Activated CD4-positive, alpha-beta T cell treated with anti-CD3 and anti-CD28 coated beads, Interleukin-10, Interleukin-2, amounts not matched to agents 100 ng/mL and 50 ng/mL, durations not matched to agents 16 hours and 8 hours (primary cell): ENCODE measurements at places on chromosomes 12 and 14.

DNA sequence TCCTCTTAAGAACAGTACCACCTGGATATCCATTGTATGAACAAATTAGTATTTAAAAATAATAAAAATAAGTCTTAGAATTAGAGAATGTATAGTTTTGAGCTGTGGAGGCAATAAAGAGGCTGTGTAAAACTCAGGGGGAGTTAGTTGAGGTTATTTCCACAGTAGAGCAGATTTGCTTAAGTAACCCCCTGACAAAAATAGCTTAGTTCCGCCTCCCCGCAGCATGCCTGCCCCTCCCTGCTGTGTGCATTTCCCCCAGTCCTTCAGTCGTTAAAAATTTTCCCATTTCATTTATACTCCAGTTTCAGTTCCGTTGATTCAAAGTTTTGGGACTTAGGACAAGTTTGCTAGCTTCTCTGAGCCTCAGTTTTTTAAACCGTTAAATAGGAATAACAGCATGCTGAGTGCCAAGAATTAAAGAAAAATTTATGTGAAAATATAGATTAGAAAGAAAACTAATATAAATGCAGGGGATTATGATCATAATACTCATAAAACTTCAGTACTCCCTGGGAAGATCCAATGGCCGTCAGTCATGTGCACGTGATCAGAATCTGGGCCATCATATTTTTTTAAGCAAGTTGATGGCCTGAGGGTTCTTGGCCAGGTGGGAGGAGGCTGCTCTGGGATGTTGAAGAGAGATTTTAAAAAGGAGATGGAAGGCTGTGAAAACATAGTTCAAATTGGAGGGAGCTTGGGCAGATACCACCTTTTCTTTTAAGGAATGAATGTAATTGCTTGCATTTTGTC lies 14.5 kb upstream of the SLC38A2 start:
- DNase-seq = no peak

DNA sequence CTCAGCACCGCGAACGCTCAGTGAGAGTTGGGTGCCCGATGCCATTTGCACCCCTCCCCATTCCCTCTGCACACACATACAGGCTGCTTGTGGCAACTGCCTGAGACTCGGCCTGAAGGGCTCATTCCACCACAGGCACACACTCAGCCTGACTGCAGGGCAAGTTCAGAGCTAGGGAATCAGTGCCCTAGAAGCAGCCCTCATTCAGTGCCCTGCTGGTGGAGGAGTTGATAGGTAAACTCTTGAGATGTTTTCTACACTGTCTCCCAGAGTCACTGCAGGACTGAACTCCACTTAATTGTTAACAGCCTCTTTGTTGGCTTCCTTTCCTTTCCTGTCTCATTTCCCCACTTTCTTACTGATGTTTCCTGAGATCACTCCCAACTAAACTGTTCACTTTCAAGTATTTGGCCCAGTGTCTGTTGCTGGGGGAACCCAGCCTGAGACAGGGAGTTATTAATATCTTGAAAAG lies 16.9 kb downstream of the PPP1R36 start:
- no peak for DNase-seq

GRCh38 chr12:25311506-25311905 lies 60.8 kb upstream of the KRAS start:
- no peak for DNase-seq

GRCh38 chr12:67980391-67980790 lies 8.9 kb upstream of the IFNG-AS1 start:
- DNase-seq = no peak

GRCh38 chr14:23396126-23396525 lies 11.9 kb downstream of the MYH6 start:
- no peak for DNase-seq

DNA sequence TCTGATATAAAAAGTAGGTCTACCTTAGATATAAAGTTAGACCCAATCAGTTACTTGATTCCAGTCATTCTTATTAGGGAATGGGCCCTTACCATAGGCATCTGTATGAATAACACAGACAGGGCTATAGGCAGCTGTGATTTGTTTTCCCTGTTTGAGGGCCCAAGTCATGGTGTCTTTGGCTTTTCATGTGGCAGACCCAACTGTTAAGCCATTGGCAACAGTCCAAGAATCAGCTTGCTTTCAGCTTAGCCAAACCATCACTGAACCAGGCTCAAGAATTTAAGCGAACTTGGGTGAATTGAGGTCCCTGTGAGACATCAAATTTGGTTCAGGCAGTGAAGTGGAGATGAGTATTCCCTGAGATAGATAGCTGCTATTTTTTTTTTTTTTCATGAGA lies 111.2 kb downstream of the LRRIQ1 start:
- no peak for DNase-seq

DNA sequence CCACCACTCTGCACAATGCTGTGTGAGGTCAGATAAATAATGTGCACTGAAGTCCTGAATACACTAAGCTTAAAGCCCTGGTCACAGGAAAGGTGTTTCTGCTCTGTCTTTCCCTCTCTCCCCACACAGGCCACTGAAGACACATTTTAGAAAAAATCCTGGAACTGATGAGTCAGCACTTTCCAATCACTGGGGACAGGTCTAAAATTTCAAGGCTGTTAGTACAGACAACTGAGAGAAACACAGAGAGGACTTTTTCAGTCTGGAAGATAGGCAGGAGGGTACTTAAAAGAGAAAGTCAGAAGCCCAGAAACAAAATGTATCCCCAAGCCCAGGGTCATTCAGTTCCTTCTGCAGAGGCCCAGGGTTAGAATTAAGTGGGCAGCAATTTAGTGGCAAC lies 333.9 kb upstream of the CCDC196 start:
- DNase-seq = no peak

DNA sequence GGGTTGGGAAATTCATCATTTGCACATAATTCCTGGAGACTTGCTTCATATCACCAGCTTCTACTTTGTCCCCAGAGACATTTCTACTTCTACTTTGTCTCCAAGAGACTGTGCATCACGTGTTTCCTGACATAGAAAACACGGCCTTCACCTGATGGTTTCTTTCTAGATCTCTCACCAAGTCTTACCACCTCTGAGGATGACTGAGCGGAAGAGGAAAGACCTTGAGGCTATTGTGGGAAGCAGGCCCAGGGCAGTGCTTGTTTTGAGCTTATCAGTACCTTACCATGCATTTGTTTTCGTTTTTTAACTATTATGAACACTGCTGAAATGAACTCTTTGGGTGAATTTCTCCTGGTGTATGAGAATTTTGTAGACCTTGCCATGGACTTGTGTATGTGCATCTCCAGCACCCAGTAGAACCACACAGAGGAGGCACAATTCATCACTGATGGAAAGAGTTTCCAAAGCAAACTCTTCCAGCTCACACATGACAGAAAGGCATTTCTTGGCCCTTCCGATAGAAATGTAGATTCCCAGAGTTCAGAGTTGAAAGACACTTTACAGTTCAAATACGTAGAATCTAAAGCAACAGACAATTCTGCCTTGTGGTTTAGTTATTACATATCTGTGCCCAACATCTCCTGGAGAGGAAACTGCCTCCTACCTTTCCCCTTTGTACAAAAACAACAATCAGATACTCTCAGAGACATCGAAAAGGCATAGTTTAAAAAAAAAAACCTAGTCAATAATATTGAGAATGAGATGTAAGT lies 434.7 kb downstream of the FUT8 start:
- DNase-seq = peak; percentile 88

GRCh38 chr14:103071544-103072251 lies 12.3 kb upstream of the LBHD2 start:
- DNase-seq = no peak

- no peak for DNase-seq
Observed at GRCh38 chr12:106309671-106310505, 7.4 kb downstream of the TCP11L2 start.

DNA sequence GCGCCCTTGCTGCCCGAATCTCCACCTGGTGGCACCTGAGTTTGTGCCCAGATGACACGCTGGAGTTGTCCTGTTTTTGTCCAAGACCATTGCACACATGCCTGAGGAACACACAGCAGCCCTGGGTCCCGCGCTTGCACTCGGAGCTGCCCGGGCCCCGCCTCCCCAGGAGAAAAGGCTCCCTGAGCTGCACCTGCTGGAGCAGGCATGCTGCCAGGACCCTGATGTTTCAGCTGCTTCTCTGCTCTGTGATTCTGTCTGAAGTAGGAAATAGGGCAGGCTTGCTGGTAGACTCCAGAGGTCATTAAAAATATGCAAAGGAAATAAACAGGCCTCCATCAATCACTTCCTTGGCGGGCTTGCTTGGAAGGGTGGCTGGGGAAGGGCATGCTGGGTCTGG lies 271.6 kb downstream of the CACNA1C start:
- DNase-seq = no peak

GRCh38 chr14:62117010-62117750 lies 355.0 kb downstream of the SNAPC1 start:
- DNase-seq = peak; percentile 63

GRCh38 chr12:48183876-48184548 lies 568 bp downstream of the CCDC184 start:
- no peak for DNase-seq

- DNase-seq = no peak
Observed at GRCh38 chr14:91402348-91402747, 15.3 kb downstream of the CCDC88C start.

DNA sequence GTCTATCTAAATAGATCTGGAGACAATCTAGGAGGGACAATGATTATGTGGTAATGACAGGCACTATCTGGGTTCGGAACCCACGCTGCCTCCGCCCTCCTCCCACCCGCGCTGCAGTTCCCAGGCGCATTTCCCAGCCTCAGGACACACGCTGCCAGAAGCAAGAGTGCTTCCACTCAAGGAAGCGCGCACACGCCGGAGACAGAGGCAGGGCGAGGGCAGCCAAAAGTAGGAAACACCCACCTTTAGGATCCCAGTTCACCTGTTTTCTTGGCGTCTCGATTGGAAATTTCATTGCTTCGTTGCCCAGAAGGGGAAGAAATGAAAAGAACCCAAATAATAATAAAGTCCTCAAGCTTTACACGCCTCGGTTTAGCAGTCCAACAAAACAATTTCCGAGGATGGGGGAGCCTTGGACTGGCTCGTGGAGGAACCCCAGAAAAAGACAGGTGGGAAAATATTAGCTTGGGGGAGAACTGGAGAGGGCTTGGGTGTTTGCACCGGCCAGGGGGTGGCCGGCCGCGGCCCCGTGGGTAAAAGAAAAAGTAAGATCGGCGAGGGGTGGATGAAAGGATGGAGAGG lies 474 bp downstream of the KCNK10 start:
- DNase-seq = no peak

DNA sequence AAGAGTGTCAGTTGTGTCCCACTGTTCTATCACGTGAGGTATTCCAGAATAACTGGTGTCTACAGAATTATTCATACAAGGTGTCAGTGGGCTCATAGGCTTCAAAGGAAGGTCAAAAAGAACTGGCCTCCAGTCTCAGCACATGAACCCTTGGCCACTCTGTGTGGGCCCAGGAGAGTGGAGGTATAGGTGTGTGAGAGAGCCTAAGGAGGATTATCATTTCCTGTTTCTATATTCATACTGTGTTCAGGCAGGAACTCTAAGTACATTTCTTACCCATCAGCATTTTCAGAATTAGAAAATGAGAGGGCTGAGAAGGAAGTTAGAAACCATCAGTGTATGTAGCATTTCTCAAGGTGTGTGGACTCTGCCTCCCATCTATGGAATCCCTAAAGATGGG lies 87.0 kb downstream of the BTG1 start:
- no peak for DNase-seq

- DNase-seq = no peak
Observed at GRCh38 chr12:74847169-74847568, 309.5 kb downstream of the ATXN7L3B start.

GRCh38 chr14:99080306-99080705 lies 191.7 kb downstream of the BCL11B start:
- DNase-seq = no peak

DNA sequence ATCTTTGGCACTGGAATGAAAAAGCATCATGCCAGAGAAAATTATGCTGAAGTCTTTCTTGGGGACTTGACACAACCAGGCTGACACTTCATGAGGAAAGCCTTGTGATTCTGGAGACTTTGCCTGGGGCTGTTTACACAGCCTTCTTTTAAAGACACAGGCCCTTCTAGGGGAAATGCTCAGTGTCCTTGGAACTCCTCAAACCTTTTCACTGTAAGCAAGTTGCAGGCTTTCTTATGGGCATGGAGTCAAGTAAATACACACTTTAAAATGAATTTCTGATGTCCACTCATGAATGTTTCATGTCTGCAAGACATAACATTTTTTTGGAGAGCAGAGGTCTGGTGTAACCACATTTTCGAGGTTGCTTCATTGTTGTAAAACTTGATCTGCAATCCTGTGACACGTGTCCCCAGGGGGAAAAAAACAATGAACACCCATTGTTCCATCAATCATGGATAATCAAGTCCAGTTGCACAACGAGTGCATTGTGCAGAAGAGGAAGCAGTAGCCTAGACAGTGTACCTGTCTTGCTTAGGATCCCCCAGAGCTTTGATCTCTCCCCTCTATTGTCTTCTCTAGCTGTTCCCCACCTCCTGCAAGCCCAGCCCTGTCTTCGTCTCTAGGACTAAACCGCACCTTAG lies 155.1 kb upstream of the PRICKLE1 start:
- no peak for DNase-seq

GRCh38 chr14:105495990-105496830 lies 5.2 kb downstream of the TEDC1 start:
- DNase-seq = no peak

DNA sequence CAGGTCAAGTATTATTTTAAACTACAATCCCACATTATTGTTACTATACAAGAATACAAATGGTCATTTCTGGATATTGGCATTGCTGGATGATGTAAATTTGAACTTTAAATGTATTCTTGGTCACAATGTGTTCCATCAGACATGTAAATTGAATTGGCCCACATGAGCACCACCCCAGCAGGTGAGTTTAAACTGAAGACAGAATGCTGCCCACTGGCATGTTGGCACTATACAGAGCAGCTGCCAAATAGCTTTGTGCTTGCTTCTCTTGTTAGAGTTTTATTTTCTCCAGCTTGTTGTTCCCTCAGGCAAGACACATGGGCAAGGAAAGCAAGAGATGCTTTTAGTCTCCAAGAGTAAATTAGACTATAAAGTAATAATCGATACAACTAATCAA lies 98.6 kb downstream of the C12orf50 start:
- no peak for DNase-seq

GRCh38 chr12:76035045-76035444 lies 3.5 kb upstream of the PHLDA1 start:
- peak; percentile 31 for DNase-seq

DNA sequence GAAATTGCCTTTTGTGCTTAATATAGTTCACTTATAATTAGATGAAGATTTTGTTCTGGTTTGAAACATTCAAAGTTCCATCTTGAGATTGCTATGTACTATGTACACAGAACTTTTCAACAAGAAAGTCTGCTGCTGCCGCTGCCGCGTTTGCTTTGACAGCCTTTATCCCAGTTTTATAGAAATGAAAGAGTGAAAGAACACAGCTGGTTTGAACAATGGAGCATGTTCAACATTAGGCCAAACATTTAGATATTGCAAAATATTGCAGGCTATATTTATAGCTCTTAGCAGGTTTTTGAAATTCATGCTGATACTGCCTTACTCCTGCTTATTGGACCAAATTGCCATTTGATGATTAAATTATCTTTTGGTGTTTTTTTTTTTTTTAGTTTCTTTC lies 299.8 kb upstream of the PRKD1 start:
- DNase-seq = no peak

- no peak for DNase-seq
Observed at GRCh38 chr14:99075061-99075460, 196.9 kb downstream of the BCL11B start.

- no peak for DNase-seq
Observed at GRCh38 chr12:119156401-119157044, 22.2 kb upstream of the HSPB8 start.
